ENCODE measurements at places on chromosomes 7 and 10.

GRCh38 chr10:5813091-5813340, 218 bp downstream of the GDI2 start:
- peak; percentile 6 for DNase-seq

DNA sequence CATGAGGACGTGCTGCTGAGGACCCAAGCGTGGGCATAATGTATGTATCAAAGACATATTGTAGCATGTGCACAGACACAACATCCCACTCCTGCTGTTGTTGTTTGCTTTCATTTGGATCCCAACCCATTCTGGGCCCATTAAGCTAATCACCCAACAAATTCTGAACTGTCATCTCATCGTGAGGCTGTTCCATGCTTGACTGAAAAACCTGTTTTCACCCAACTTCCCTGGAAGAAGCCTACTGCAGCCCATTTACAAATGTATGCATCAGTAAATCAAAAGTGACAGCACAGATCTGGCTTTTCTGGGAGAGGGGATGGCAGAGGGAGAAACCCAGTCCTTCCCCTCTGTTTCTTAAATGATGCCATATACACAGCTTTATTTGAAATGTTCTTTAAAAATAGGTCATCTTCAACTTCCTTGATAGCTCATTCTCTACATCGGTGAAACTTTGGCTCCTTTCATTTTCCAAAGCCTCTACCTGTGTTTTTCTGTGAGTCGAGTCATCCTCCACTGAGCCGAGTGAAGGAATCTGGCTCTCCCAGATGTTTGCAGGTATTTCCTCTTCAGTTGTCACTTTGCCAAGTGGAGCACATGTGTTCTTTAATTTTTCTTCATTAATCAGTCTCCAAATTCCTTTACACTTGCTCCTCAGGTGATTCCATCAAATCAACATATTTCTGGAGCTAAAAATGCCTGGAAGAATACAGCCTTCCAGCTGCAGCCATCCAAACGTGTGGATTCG, 151.8 kb downstream of the CHN2 start:
- no peak for DNase-seq

DNA sequence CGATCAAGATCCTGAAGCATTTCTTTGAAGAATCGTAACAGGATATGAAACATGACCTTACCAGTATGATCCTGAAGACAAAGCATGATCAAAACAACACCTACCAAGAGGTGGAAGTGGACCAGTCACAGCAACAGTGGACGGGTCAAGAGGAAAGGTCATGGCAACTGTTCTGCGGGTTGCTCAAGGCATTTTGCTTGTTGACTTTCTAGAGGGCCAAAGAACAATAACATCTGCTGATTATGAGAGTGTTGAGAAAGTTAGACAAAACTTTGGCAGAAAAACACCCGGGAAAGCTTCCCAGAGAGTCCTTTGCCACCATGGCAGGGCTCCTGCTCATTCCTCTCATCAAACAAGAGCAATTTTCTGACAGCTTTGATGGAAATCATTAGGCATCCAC, 65.6 kb upstream of the LRRC18 start:
- DNase-seq: no peak

- no peak for DNase-seq
Measured at GRCh38 chr10:59885430-59886134, 20.8 kb downstream of the CCDC6 start.

DNA sequence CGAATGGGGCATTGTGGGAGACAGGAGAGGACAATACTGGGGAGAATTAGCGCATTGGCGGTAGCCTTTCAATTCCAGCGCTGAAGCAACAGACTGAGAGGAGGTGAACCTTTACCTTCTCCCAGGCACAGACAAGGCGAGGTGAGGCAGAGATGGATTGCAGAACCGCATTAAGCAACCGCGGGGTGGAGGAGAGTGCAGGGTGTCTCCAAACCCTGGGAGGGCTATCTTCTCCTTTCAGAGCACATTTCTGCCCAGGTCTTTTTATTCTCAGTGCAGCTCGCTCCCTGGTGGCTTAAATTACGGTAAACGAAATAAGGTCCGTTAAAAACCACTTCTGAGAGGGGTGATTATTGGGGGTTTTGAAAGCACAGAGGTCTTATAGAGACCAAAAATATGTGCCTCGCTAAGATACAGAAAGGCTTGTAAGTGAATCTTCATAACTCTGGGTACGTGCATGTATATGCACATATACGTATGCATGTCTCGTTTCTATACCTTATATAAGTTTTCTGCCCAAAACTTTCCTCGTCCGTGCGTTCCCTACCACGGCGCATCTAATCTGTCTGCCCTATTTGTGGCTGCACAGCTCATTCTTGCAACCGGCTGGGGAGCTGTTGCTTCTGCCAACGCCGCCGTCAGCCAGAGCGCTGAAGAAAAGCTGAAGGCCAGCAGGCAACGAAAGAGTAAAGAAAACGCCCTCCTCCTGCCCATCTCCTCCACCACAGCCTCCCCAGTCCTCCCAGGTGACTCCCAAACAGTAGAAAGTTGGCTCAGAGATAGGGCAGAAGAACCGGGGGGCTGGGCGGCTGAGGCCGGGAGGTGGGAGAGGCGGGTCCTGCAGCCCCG, 895 bp upstream of the ZNF804B start:
- DNase-seq: no peak

GRCh38 chr7:27617651-27618381, 44.9 kb downstream of the HIBADH start:
- no peak for DNase-seq

GRCh38 chr10:91460681-91461080, 50.5 kb downstream of the HECTD2 start:
- no peak for DNase-seq

- DNase-seq: no peak
Measured at GRCh38 chr7:138245216-138245615, 169.0 kb downstream of the AKR1D1 start.

DNA sequence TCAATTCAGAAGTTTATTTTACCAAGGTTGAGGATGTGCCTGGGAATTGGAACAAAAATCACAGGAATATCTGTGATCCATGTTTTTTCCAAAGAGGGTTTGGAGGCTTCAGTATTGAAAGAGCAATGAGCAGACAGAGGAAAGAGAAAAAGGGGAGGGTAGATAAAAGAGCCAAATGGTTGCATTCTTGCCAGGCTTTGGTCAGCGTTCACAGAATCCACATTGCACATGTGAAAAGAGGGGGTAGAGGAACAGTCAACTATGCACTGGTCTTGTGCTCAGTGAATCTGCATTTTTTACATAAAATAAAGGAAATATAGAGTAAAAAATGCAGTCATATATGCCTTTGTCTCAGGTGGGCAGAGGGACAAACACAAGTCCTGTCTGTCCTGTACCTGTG, 20.6 kb upstream of the ERCC6 start:
- DNase-seq: no peak

- no peak for DNase-seq
Measured at GRCh38 chr7:56115852-56116538, at the start of gene NUPR2. NUPR2 (minus strand) TSS chr7:56116417; CDS start chr7:56116314, 103 bp downstream.

DNA sequence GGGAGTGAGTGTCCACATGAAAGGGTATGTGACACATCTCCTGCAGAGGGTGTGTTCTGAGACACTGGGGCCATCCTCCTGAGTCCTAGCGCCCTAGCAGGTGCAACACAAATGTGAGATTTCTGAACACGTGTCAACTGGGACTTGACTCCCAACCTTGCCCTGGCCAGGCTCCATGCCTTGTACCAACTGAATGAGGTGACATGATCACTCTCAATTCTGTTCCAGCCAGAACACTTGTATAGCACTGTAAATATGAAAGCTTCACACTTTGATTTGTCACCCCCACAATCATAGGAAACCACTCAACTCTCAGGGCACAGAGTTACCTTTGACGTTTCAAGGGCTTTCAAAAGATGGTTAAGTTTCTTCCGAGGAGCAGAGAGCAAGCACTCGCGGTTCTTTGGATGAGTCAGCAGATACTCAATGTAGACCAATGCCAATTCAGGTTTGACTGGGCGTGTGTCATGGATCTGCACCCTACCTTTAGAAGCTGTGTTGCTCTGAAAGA, 48.6 kb downstream of the NCAPG2 start:
- no peak for DNase-seq

GRCh38 chr10:51897560-51897959, 198.2 kb upstream of the CSTF2T start:
- DNase-seq: no peak

GRCh38 chr7:151700586-151701165, 176.2 kb downstream of the PRKAG2 start:
- DNase-seq: no peak

DNA sequence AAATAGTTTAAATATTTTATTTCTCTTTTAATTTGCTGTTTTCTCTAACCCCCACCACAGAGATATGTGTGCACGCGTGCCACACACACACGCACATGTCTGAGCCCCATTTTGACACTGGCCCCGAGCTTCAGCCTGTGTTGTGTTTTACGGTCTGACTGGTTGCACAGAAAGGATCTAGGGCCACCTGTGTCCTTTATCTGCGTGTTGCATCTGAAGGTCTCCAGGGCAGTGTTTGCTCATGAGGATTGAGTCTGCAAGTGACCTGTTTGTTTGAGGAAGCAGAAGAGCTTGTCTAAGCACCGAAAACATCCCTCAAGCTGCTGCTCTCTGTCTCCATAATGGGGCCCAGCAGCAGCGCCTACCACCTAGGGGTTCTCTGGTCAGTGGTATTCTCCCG, 266.4 kb upstream of the LYZL1 start:
- no peak for DNase-seq

- DNase-seq: no peak
Measured at GRCh38 chr10:126935263-126935946, 30.2 kb downstream of the DOCK1 start.

DNA sequence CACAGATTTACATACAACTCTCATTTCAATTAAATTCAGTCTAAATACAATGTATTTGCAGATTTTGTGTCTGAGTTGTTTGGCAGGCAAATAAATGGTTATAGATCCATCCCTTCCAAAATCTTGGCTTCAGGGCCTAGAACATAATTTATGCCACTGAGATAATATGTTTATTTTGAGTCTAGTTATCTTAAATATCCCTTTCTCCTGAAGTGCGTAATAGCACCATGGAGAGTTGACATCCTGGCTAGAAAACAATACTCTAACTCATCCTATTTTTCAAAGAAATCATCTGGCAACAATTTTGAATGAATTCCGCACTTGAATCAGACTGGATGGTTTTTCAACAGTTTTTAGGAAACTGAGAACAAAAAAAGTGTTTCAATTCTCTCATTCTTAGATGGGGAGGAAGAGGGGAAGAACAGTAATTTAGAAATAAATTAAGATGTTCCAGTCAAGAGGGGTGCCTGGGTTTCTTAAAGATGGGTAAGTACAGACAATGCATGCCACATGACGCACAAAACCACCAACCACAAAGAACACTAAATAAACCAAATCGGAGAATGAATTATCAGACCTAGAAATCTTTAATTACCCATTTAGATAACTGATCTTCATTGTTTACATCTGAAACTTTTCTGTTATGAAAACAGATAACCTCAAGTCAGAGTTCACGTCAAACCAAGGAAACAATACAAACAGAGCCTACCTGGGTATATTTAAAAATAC, 228.7 kb upstream of the PTN start:
- no peak for DNase-seq

GRCh38 chr10:43998021-43998809, 349.5 kb upstream of the ZNF32 start:
- no peak for DNase-seq

- DNase-seq: no peak
Measured at GRCh38 chr7:83065714-83066113, 97.0 kb downstream of the PCLO start.

DNA sequence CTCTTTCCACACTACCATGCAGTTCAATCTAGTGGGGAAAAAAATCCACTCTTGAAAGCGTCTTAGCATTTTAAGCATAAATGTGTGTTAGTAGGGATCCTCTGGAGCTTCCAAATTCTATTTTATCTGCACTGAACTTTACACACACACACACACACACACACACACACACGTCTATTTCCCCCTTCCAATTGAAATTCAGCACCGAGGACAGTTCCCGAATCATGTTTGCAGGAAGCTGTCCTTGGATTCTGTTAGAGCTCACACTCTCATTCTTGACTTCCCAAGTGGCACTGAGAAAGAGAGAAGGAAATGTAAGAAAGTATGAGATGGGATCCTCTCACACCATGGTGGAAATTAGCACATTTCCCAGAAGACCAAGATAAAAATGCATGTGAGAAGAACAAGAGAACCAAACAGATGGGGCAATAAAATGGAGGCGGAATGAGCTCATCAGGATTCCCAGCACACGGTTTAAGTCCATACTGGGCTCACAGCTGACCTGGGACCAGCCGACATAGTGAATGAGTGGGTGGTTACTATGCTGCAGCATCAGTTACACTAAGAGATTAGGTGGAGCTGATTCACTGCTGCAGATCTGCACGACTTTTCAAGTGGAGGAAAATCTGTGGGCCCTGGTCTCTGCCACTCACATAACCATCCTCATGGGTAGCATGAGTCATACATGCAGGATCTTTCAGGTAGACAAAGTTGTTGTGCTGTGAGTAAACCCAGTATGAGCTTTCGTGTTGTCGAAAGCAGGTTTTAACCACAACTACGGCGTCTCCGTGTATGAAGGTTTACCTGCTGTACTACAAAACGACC, 3.3 kb upstream of the NPTX2 start:
- DNase-seq: no peak

- no peak for DNase-seq
Measured at GRCh38 chr7:135910393-135911036, 66.6 kb downstream of the MTPN start.

- no peak for DNase-seq
Measured at GRCh38 chr10:71396711-71397295, at the start of gene CDH23. CDH23 (plus strand) TSS chr10:71396920; CDS start chr10:71439832, 42,912 bp downstream.

DNA sequence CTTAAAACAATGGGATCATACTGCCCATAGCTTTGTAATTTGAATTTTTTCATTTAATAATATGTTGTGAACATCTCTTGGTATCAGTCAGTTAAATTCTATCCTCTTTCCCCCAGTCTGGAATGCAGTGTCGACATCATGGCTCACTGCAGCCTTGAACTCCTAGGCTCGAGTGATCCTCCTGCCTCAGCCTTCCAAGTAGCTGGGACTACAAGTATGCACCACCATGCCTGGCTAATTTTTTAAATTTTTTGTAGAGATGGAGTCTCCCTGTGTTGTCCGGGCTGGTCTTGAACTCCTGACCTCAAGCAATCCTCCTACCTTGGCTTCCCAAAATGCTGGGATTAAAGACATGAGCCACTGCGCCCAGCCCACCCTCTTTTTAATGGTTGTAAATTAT, 34.6 kb downstream of the MPLKIP start:
- DNase-seq: no peak

DNA sequence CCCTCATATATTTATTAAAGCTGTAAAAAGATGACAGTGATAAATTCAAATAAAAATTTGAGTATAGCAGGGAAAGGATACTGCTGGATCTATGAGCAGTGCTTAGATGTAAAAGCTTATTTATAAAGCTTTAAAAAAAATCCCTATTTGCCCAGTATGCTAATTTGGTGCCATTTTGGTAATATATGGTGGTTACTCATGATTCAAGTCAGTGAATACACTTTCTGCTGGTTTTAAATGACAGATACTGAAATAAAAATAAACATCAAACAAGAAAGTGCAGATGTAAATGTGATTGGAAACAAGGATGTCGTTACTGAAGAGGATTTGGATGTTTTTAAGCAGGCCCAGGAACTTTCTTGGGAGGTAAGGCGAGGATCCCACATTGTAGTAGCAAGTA, 134.4 kb upstream of the SAMD8 start:
- DNase-seq: no peak
